Suppressor macrophage (primary cell): ENCODE measurements at places on chromosomes 1 and 21.

GRCh38 chr1:51549016-51549619, 30.1 kb upstream of the EPS15 start:
- DNase-seq = peak; percentile 64

GRCh38 chr21:43362915-43363314, 64.0 kb downstream of the SIK1 start:
- DNase-seq = no peak

DNA sequence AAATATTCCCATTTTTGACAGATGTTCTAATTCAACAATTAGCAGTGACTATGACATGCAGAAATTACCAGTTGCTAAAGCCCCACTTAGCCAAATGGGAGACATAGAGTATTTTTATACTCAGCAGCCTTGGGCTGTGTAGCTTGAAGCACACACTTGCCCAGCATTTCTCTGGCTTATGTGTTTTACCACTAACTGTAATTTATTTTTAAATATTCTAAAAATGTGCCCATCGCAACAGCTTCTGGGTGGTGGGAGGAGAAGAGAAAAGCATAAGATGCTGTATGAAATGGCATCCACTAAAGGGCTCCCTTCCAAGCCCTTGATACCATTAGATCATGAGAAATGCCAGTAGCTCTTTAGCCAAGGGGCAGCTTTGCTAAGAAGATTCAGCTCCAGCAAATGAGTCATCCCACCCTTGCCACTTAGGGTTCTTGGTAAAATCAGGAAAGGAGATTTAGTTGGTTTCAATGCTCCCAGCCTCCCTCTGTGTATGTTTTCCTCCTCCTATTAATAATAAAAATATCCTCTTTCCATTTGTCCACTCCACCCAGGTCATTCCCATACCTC, 462.7 kb upstream of the DEPDC1 start:
- DNase-seq = no peak

GRCh38 chr1:113978863-113979702, at the start of gene OLFML3:
OLFML3 (plus strand) TSS chr1:113979474; CDS start chr1:113979517, 43 bp downstream.
- peak; percentile 95 for DNase-seq

DNA sequence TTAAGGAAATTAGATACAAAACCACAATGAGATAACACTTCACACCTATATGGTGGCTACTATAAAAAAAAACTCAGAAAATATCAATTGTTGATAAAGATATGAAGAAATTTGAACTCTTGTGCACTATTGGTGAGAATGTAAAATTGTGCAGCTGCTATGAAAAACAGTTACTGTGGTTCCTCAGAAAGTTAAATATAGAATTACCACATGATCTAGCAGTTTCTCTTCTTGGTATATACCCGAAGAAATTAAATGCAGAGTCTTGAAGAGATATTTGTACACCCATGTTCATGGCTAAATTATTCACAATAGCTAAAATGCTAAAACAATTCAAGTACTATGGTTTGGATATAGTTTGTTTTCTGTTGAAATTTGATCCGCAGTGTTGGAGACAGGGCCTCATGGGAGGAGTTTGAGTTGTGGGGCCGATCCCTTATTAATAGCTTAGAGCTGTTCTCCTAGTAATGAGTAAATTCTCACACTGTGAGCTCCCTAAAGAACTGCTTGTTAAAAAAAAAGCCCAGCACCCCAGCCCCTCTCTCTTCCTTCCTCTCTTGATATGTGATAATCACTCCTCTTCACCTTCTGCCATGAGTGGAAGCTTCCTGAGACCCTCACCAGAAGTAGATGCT, 1412.1 kb downstream of the PLA2G4A start:
- no peak for DNase-seq

- DNase-seq = no peak
Measured at GRCh38 chr1:31786366-31787060, 22.4 kb upstream of the ADGRB2 start.

- no peak for DNase-seq
Measured at GRCh38 chr1:41366455-41367287, 5.4 kb downstream of the FOXO6 start.

- DNase-seq = no peak
Measured at GRCh38 chr1:45329445-45329844, 2.8 kb downstream of the HPDL start.

- no peak for DNase-seq
Measured at GRCh38 chr1:100009458-100009857, 39.7 kb downstream of the SLC35A3 start.

GRCh38 chr1:229506633-229507032, 1.5 kb downstream of the NUP133 start:
- DNase-seq = no peak

GRCh38 chr1:207908107-207908734, 2.7 kb downstream of the CD34 start:
- no peak for DNase-seq

GRCh38 chr1:57470036-57470435, 46.2 kb upstream of the DAB1 start:
- DNase-seq = no peak

DNA sequence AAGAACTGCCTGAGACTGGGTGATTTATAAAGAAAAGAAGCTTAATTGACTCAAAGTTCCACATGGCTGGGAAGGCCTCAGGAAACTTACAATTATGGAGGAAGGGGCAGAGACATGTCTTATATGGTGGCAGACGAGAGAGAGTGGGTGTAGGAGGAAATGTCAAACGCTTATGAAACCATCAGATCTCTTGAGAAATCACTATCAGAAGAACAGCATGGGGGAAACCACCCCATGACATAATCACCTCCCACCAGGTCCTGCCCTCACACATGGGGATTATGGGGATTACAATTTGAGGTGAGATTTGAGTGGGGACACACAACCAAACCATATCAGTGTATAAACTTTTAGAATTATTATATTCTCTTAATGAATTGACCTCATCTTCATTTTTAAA, 335.9 kb upstream of the DPYD start:
- DNase-seq = peak; percentile 18
